Esophagus squamous epithelium (tissue), 5 donors: ENCODE measurements at places on chromosomes 3 and 15.

GRCh38 chr3:125032100-125032643, 23.6 kb downstream of the HEG1 start:
- DNase-seq: no peak

DNA sequence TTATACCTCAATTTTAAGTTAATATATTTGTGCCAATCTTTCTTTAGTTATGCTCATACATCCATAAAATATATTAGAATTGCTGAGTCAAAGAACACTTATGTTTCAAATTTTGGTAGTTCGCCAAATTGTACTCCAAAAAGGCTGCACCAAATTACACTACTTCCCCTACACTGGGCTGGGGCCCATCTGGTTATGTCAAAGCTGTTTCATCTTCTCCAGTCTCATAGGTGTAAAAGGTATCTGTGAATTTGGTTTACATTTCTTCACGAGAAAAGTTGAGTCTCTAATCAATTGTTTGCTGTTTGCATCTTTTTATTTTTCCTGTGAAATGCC, 706 bp downstream of the FSIP1 start:
- DNase-seq: no peak

DNA sequence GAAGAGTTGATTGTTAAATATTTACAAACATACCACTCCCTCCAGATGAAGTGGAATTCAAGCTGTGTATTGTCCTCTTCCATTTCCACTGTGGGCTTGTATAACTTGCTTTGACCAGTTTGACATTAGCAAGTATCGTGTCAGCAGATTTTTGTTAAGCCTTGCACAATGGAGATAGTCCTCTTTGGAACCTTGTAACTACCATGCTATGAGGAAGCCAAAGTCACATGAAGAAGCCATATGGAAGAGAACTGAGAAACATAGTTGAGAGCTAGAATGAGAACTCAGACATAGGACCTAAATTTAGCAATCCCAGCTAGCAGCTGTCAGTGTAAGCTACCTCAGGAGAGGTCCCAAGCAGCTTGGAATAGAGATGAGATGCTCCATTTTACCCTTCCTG, 889.2 kb downstream of the PDCD6IP start:
- DNase-seq: no peak

DNA sequence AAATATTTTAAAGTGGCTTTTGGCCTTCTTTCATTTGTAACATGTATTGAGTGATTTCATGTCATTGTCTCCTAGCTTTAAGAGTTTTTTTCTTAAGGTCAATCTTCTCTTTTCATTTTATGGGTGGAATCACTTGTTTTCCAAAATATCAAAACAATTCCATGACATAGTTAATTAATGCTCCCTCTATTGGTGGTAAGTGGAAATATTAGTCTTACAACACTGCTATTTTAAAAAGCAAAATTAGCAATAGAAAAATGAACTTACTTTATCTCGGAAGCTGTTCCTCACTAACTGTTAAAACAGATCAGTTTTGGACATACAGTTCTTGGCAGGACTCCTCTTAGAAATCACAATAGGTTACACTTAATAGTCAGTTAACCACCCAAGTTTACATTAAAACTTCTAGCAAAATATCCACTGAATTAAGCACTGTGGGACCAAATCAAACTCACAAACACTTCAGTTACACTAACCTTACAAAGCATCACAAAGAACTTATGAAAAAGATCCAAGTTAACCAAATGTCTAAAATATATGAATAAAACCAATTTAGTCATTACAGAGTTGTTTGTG, 42.4 kb downstream of the TIGIT start:
- DNase-seq: no peak

DNA sequence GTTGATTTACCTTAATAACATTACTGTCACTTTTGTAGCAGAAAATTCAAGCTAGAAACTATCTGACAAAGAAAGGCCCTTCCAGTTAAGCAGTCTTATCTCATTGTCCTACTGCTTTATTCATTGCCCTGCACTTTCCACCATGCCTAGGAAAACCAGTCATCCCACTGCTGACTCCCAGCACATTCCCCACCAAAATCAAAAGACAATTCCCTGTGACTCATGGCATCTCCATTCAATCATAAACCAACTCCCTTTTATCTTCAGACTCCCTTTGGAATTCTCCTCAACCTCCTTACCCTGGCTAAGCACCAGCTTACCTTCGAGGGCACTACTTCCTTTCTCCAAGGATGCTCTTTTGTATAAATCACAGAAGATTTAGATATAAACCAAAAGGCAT, 184.3 kb downstream of the PLCH1 start:
- DNase-seq: no peak

DNA sequence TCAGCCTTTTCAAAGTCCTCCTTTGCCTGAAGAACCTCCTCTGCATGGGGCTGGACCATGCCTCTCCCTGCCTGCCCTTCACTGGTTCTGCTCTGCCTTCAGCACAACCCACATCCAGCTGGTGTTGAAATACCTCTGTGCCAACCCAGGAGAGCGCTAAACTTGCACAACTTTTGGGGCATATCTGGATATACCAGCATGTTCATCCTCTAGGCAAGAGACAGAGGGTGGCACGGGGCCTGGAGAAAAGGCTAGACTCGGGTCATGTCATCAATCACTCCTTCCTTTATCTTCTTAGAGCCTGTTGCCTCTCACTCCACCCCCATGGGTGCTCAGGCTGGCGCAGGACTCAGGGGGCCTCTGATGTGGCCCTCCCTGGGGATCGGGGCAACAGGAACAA, 4.8 kb downstream of the SEMA4B start:
- DNase-seq: no peak

DNA sequence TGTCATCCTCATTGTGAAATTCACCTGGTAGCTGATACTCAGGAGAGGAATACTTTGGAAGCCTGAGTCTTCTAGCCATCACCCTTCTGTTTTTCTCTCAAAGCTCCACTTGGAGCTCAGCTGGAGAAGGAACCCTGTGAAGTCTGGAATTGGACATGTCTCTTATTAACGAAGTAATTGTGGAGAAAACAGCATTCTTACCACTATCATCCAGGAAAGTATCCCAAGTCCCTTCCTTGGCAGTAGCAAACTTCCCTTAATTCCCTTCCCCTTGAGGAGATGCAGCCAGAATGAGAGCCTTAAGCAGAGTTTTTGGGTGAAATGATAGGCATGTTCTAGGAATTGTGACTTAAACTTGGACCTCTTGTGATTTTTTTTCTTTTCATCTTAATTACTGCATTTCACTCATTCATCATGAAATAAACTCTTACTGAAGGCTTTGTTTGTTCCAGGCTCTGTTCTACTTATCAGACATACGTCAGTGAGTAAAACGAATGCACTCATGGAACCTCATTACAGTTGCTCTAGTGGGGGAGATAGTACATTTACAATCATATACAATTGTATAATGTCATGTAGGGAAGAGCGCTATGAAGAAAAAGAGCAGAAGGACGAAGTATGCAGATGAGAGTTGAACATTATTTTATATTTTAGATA, 30.5 kb upstream of the TCF12 start:
- no peak for DNase-seq
